ENCODE measurements at places on chromosomes 3 and 15.

DNA sequence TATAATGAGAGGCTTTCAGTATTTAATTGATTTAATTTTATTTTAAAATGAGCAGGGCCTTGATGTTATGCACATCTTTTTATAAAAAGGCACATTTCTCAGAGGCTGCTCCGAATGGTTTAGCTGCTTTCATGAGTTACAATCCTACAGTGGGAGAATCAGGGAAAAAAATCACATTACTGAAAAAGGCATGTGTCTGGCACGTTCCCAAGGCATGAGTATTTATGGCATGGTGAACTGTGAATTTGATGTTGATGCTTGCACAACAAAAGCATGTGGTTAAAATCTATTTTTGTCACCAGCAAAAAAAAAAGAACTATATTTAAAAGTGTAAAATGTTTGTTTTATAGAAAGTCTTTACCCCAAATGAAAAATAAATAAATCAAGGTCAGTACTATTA lies 485.2 kb upstream of the ROBO2 start:
- DNase-seq, result peak; percentile 54

- peak; percentile 24 for DNase-seq
These were observed 649.7 kb upstream of the CBLB start for GRCh38 chr3:106518516-106518915.

DNA sequence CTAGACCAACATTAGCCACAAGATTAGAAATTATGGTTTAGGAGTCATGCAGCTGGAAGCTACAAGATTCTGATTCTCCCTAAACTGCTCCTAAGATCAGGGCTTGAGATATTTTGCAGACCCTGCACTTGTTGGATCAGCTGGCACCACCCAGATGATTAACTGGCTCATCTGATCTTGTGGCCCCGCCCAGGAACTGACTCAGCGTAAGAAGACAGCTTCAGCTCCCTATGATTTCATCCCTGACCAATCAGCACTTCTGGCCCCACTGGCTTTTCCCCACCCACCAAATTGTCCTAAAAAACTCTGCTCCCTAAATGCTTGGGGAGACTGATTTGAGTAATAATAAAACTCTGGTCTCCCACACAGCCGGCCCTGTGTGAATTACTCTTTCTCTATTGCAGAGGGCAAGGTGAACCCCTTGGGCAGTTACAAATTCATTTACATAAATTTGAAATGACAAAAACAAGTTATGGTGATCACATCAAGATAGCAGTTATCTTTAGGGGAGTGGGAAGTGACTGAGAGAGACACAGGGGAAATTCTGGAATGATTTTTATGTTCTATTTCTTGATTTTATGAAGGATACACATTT lies 76.5 kb downstream of the CD200R1L start:
- no peak for DNase-seq

- DNase-seq, result no peak
These were observed 13.5 kb upstream of the KCNAB1 start for GRCh38 chr3:156106721-156107373.

GRCh38 chr3:98893740-98894139 lies 7.8 kb downstream of the DCBLD2 start:
- no peak for DNase-seq

DNA sequence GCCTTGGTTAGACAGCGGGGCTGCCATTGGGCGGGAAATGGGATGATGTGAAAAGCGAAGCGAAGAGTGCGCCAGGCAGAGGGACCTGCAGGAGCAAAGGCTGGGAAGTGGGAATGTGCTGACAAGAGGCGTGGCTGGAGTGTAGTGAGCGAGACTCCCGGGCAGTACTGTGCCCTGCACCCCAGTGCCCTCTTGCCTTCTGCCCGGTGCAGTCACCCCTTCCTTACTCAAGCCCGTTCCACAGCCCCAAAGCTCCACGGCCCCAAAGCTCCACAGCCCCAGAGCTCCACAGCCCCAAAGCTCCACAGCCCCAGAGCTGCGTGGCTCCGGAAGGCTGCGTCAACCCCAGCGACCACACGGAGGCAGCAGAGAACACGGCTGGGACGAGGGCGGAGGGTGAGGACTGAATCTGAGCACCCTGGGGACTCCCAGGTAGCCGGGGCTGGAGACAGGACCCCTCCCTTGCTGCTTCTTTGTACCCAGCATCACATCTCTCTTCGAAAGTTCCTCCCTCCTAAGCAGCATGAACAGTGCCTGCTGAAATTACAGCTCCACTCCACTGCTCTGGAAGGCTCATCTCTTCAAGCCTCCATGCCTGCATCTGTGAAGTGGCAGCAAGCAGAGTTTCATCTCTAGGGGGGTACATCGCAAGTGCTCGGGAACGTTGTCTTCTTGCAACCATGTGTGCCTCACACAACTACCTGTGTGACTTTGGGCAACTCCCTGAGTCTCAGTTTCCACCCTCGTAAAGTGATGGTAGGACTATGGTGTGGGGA lies 108.9 kb downstream of the FBLN2 start:
- no peak for DNase-seq

- no peak for DNase-seq
These were observed 152.9 kb downstream of the PTPRG start for GRCh38 chr3:61714225-61714624.

DNA sequence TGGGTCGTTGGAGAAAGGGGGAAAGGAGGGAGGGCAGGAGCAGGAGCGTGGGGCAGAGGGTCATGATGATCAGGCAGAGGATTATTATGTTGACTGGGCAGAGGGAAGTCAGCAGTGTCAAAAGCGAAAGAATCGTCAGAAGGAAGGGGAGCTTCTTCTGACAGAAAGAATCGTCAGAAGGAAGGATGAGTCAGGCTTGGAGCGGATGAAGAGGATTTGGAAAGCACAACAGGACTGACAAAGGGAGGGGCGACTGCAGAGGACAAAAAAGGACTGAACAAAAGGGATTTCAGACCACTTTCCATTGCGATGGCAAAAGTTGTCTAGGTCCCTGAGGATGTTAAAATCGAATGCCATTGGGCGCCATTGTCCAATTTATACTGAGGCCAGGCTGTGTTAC lies 1053.5 kb downstream of the SI start:
- no peak for DNase-seq

GRCh38 chr3:124174910-124175874 lies 183.3 kb upstream of the ROPN1 start:
- DNase-seq, result no peak

DNA sequence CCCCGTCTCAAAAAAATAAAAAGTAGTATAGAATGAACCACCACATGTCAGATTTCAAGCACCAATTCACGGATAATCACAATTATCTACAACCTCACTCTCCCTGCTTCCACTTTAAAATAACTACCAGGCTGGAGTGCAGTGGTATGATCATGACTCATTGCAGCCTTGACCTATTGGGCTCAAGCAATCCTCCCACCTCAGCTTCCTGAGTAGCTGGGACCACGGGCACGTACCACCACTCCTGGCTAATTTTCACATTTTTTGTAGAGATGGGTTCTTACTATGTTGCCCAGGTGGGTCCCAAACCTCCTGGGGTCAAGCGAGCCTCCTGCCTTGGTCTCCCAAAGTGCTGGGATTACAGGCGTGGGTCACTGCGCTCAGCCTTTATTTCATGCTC lies 38.1 kb upstream of the LDHAL6B start:
- no peak for DNase-seq

- DNase-seq, result no peak
These were observed 7.1 kb downstream of the AMOTL2 start for GRCh38 chr3:134366928-134367811.

- DNase-seq, result no peak
These were observed 22.5 kb downstream of the MAP2K5 start for GRCh38 chr15:67564968-67565345.

DNA sequence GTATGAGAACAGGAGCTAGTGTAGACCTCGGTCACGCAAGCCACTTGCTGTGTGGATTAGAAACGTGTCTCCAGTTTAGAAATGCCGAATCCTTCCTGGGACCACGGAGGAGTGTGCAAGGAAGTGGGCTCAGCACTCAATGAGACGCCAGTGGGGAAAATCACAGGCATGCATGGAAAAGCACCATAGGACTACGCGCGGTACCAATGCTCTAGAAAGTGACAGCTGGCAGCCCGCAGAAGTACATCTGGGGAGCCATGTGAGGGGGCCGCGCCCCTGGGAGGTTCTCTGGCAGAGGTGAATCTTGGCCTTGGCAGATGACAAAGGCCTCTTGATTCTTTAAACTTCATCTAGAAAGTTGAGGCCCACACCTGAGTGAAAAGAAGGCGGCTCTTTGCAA lies 99.3 kb downstream of the LRRK1 start:
- no peak for DNase-seq

GRCh38 chr15:40957041-40957555 lies 3.8 kb downstream of the CHAC1 start:
- no peak for DNase-seq

DNA sequence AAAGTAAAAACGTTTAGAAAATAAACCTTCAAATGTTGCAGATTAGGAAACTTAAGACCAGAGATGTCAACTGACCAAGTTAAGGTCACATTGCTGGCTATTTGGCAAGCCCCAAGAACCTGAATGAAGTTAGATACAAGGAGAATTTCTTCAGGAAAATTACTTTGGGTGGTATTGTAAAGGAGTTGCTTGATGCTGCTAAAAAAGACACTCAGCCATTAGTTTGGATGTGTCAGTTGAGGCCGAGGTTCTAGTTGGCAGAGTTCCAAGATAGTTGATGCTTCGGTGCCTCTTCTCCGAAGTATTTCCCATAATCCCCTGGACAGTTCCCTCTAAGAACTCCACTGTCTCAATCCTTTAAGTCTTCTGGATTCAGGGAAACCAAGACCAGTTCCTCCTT lies 24.3 kb downstream of the SIAH2 start:
- no peak for DNase-seq

DNA sequence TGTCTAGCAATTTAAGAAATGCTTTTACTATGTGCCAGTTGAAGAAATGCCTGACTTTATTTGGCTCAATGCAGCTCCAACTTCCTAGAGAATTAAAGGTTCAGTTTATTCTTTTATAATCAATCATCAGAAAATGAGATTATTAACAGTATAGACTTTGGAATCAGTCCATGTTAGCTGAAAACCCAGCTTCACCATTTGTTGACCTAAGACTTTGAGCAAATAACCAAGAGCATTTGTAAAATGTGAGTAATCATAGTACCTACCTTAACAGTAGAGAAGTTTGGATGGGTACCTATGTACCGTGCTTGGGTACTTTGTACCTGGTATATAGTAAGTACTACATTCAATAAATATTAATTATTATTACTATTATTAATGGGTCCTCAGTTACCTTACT lies 105.9 kb downstream of the RARB start:
- DNase-seq, result no peak

DNA sequence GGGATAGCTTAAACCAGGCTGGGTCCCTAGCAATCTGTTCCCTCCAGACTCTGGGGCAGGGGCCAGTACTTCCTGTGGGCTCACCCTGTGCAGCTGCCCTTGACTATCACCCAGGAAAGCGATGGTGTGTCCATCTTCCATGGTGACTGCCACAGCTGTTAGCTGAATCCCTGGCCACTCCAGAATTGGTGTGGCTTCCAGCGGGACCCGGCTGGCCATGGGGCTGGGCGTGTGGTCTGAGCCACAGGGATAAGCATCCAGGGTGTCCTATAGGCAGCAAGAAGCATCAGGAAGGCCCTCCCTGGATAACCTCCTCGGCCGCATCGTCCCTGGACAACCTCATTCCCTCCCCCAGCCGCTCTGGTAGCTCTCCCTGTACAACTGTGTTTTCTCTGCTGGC lies 7.2 kb downstream of the PLXNB1 start:
- DNase-seq, result no peak

All from AG09309 (cell line).